ENCODE measurements at places on chromosomes 7 and 10.

- no peak for DNase-seq
Measured at GRCh38 chr7:117190104-117190503, 132.8 kb downstream of the WNT2 start.

DNA sequence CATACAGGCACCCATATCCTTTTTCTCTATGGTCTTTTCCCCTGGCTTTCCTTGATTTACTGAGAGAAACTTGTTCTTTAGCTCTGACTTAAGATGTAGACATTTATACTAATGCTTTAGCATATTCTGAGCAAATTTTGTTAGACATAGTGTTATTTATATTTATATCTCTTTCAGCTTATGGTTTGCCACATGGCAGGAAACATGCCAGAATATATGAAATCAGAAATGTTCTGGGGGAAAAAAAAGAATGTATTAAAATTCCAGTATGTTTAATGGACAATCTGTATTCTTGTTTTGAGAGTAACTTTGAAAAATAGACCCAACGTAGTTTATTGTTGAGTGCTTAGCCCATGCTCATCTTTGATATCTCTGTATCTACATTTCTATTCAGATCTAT lies 10.1 kb upstream of the GGCT start:
- DNase-seq: no peak

DNA sequence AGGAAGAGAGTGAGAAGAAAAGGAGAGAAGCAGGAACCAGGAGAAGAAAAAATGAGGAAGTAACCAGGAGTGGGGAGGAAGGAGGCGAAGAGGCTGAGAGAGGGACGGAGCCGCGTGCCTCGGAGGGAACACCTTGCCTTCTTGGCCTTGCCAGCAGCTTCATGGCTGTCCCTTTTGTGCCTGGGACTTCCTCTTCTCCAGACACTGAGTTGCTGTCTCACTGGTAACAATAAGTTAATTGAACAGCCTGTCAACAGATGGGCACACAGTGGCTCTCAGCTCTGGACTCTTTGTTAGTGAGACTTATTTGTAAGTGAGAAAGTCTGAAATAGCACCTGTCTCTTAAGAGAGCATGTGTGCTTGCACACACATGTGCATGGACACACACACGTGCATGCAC lies 83.2 kb downstream of the GATA3 start:
- DNase-seq: no peak

DNA sequence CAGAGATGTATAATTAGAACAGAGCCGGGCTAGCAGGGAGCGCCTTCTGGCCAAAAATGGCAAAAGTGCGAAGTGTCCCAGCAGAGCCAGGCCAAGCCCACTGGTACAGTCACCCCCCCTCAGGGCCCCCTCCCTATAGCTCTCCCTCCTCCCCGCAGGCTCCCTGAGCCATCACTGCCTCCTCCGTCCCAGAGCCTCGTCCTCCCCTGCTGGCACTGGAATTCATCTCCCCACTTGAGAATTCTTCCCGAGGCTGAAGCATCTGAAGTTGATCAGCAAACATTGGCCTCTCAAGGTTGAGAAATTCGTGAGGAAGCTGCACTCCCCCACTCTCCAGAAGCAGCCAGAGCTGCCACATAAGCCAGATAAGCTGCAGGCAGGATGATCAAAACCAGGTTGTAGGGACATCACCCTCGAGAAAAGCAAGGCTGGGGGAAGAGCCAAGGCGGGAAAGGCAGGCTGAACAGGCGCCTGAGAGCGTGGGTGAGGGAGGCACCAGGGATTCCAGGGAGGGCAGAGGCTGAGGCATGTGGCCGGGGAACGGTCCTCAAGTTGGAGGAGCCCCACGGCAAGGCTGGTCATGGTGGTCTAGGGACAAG lies 23.4 kb downstream of the CAMK2G start:
- DNase-seq: no peak

DNA sequence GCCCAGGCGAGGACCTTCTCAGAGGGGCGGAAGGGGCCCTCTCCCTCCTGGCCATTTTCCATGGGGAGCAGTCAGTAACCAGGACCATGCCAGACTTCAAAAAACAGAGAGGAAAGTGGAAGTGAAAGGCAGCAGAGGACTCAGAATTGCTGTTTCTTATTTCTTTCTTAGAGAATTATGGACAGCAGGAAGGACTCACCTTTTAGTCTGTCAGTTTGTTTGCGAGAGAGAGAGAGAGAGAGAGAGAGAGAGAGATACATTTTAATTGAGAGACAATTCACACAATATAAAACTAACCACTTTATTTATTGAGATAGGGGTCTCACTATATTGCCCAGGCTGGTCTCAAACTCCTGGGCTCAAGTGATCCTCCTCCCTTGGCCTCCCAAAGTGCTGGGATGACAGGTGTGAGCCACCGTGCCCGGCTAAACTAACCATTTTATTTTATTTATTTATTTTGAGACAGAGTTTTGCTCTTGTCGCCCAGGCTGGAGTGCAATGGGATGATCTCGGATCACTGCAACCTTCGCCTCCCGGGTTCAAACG lies 24.5 kb downstream of the SCD start:
- no peak for DNase-seq

- no peak for DNase-seq
Measured at GRCh38 chr10:126955396-126955795, 50.2 kb downstream of the DOCK1 start.

DNA sequence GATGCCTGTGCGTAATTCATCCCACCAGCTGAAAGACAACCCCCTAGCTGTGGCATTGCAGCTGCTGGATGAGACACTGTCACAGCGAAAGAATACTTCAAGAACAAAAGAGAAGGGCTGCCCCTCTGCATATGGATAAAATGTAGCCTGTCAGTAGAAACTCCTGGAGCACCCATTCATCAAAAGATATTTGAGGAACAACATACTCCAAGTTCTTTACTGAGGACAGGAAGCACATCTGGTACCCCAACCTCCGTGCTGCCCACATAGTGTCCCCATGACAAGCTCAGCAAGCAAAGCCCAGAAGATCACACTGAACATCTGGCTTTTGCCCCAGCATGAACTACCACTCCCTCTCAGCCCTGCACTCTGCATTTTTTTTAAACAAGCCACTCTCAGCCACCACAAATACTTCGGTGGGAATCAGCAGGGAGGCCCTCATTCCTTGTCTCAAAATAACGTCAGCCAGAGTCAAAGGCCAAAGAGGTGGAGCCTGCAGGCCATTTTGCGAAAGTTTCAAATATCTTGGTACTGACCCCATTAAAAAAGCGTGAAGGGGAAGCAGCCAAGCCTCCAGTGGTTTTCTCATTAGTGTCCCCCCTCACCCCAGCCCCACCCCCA lies 1.7 kb downstream of the CREB3L2 start:
- DNase-seq: no peak

DNA sequence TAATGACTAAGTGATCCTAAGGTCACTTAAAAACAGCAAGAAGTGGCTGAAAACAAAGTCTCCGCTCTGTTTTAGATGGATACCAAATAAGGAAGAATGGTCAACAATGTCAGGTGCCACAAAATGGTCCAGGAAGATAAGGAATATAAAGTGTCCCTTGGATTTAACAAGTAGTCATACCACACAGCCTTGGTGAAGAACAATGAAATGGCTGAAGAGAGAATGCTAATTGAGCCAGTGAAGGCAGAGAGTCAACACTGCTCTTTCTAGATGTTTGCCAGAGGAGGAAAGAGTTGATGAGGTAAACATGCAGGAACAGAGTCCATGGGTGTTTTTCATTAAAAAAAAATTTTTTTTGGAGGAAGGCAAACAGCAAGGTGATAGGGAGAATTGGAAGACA lies 2.1 kb upstream of the CASD1 start:
- DNase-seq: no peak

GRCh38 chr10:12841826-12842225 lies 159.7 kb downstream of the CCDC3 start:
- no peak for DNase-seq

DNA sequence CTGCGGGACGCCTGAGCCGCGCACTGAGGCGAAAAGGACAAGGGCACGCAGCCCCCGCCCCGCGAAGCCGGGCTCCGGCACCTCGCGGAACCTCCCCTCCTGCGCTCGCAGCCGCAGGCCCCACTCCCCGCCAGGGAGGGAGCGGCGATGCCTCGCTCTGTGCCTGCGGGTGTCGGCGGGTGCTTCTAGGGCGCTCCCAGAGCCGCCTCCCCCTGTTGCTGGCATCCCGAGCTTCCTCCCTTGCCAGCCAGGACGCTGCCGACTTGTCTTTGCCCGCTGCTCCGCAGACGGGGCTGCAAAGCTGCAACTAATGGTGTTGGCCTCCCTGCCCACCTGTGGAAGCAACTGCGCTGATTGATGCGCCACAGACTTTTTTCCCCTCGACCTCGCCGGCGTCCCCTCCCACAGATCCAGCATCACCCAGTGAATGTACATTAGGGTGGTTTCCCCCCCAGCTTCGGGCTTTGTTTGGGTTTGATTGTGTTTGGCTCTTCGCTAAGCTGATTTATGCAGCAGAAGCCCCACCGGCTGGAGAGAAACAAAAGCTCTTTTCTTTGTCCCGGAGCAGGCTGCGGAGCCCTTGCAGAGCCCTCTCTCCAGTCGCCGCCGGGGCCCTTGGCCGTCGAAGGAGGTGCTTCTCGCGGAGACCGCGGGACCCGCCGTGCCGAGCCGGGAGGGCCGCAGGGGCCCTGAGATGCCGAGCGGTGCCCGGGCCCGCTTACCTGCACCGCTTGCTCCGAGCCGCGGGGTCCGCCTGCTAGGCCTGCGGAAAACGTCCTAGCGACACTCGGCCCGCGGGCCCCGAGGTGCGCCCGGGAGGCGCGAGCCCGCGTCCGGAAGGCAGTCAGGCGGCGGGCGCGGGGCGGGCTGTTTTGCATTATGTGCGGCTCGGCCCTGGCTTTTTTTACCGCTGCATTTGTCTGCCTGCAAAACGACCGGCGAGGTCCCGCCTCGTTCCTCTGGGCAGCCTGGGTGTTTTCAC lies 519 bp downstream of the ITGB8 start:
- DNase-seq: no peak

DNA sequence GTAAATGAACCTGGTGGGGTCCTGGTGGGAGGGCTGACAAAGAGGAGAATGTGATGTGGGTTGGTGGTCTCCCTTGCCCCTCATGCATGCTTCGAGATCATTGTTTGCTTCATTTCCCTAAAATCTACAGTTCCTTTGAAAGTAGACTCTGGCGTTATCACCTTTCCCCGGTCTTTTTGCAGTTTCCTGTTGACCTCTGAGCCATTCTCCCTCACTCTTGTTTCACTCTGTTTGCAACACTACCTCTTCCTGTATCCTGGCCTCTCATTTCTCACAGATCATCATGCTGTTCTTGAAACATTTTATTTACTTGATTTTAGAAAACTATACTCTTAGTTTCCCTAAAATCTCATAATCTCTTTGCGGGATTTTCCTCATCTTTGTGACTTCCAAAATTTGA lies 179.8 kb downstream of the WNT2 start:
- no peak for DNase-seq

DNA sequence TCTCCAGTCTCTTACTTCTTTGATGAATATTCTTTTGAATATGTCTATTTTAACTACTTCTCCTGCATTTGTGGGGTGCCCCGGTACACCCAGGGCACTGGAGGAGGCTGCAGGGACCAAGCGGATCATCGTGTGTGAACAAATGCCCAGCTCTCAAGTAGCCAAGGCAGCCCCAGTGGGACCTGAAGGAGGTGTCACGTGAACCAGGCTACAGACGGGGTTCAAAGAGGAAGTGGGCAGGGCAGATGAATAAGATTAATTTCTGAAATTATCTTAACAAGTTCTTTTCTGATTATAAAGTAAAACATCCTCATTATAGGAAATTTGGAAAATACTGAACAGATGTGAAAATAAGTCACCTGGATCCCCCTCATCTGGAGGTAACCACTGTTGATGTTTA lies 78.4 kb upstream of the DUSP5 start:
- no peak for DNase-seq

DNA sequence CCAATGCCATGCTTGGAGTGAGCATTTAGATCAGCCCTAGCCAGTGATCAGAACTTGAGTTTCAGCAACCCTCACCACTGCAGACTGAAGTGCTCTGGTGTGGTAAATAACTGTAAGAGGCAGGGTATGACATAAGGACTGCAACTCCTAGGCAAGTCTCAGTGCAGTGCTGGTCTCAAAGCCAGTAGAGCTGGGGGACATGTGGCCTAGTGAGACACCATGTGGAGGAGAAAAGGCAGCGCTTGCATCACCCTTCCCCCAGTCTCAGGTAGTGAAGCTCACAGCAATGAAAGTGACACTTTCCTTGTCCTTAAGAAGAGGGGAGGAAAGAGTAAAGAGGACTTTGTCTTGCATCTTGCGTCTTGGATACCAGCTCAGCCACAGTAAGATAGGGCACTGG lies 386.8 kb upstream of the POT1 start:
- peak; percentile 68 for DNase-seq

Measured in H1 (cell line).